Left lobe of liver (tissue), 2 donors: ENCODE measurements at places on chromosomes 3 and 15.

- DNase-seq: no peak
Measured at GRCh38 chr15:74997141-74997540, 1.8 kb downstream of the SCAMP5 start.

DNA sequence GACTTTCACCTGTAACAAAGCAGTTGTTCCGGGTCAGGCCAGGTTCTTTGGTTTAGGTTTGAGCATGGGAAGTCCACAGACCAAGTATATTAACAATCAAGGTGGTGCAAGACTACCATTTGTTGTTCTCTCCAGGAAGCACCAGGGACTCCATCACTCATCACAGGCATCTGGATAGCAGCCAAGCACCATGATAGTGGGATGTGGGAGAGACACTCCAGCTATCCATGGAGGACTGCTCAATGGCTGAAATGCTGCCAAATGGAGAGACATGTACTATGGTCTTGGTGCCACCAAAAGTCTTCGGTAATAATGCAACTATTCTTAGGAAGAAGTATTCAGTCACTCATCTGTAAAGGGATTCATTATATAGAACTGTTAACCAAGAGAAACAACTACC, 143.0 kb downstream of the TNIK start:
- DNase-seq: no peak

GRCh38 chr3:172882563-172882962, 132.0 kb downstream of the ECT2 start:
- DNase-seq: no peak

GRCh38 chr15:100948430-100948762, 29.2 kb downstream of the LRRK1 start:
- DNase-seq: no peak

DNA sequence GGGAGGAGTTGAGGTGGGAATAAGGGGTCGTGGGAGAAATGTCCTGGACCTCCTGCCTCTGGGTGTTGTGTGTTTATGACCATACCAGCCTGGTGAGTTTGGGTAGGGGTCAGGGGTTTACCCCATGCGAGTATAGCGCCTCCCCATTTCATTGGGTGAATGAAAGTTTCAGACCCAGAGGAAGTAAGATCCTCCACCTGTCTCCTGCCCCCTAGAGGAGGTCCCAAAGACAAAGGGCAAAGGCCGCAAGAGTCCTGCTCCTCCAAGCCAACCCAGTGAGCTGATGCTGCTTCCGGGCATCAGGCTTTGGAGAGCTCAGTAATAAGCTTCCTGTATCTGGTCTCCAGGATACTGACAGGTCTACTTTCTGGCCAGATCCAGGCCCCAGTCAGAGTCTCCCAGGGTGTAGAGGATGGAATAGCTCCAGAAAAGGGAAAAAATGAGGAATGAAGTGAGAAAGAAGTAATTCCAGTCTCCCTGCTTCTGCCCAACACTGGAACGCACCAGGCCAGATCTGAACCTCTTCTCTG, 6.4 kb upstream of the TBC1D21 start:
- DNase-seq: peak; percentile 28

DNA sequence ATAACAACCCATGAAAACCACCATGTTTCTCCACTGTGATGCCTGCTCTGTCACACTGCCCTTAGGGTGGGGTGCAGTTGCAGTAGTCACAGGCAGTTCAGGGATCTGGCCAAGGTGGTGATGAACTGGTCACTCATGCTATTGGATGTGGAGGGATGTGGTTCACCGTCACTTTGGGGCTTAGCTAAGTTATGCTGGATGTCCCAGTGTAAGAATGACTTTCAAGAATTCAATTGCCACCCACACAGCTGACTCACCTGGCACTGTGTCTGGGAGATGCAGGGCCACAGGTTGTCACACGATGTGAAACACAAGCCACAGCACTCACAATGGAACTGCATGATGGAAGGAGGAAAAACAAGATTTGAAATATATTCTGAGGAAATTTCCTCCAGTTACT, 146.1 kb upstream of the CTNNB1 start:
- no peak for DNase-seq

DNA sequence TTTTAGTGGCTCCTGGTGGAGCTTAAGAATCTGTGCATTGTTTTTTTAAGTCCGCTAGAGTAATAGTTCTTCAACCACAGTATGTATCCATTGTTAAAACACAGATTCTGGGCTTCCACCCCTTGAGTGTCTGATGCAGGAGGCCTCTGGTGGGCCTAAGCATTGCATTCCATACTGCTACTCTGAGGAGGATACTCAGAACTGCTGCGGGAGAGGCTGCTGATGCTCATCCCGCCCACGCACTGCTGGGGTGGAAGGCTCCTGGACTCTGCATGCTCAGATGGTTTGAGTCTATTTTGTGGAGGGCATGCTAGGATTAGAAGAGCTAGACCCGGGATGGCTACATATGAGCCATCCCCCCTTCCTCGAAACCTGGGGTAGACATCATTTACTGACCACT, 74.4 kb downstream of the THSD4 start:
- no peak for DNase-seq

DNA sequence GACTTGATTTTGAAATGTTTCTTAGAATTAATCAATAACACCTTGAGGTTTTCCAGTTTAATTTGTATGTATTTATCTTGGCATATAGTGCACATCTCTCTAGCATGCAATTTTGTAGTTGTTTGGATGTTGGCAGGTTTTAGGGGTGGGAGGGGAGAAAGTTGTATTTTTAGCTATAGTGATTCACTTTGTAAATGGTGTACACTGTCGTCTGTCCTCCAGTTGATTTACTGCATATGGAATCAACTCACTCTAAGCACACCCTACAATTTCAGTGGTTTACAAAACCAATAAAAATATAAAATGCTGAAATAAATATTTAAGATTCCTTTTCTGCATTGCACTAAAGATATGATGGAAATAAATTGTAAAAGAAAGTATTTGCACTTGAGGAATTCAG, 199.1 kb downstream of the CDIN1 start:
- no peak for DNase-seq

DNA sequence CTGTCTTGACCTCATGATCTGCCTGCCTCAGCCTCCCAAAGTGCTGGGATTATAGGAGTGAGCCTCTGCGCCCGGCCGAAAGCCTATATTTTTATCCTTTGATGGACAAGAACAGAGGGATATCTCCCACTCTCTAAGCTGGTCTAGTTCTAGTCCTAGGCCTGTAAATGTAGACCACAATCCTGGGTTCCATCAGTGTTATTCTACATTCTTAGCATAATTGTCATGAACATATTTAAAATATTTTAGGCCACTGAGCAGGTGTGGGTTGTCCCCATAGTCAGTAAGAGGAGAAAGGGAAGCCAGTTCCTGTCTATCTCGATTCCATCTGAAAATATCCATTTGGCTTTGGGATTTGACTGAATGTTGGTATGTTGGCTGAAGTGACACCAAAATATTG, 118.1 kb downstream of the EBLN2 start:
- DNase-seq: no peak

DNA sequence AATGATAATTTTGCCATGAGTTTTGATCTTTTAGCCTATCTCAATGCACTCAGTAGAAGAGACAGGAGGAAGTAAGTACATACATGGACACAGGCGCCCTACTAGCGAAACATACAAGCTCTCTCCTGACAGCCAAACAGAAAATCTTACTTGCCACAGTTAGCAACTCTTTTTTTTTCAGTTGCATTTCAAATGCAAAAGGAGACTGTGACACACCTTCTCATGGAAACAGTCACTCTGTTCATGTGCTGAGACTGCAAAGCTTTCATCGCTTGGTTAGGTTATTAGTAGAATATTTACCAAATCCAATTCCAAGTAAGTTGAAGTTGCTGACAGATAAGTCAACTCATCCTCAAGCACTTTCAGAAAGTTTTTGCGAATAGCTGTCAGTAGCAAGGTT, 223.3 kb downstream of the FOXP1 start:
- no peak for DNase-seq

- no peak for DNase-seq
Measured at GRCh38 chr15:52649686-52650085, 29.5 kb downstream of the ATOSA start.

GRCh38 chr3:15511156-15511555, 10.3 kb downstream of the COLQ start:
- DNase-seq: no peak
